ENCODE measurements at places on chromosomes 4 and X.
A peak's percentile ranks its signal among the peaks of the same experiment; 100 is the strongest.

GRCh38 chrX:57070185-57070984, 51.0 kb downstream of the SPIN2B start:
- DNase-seq: no peak

- no peak for DNase-seq
Measured at GRCh38 chrX:132467026-132467425, 21.8 kb downstream of the MBNL3 start.

DNA sequence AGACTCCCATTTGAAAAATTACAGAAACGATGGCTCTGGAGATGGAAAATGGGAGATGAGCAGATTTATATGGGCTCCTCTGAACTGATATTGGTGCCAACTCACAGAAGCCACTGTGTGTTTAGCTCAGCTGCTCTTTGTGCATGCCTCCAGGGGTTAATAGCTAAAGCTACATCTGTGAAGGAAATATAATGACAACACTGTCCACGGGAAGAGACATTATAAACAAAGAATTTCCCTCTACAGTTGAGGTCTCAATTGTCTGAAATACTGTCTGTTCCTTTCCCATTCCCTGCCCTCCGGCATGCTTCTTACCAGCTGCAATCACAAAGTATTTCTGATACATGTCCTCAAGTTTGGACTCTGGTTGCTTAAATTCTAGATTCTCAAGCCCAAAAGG, 40.4 kb downstream of the PPA2 start:
- no peak for DNase-seq

- DNase-seq: no peak
Measured at GRCh38 chrX:50705042-50705441, 109.0 kb downstream of the SHROOM4 start.

DNA sequence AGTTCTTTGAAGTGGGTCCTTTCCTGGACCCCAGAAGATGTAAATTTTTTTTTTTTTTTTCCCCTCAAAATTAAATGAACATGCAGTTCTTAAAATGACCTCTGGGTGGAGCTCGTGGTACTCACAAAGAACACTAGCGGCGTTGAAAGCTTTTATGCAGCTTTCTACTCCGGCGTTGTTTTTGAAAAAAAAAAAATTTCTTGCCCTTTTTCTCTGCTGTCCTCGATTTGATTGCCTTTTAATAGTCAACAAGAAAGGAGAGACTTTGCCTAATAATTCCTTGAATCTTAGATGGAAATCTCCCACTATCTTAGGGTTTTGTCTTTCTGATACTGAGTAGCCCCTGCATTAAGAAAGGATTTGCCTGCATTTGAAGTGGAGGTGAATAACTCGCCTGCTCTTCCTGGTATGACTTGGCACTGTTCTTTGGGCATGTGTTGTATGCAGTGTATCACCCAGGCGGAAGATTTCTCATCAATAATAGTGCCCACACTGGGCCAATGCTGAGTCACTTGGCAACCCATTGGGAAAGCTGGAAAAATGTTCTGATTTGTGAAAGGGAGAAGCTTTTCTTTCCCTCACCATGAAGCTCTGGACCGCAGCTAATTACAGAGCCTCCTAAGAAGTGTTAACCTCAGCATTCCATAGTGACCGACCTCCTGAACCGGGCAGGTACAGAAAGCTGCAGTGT, 104.0 kb downstream of the PHEX start:
- peak; percentile 61 for DNase-seq

GRCh38 chr4:7634661-7635251, 200.0 kb upstream of the PSAPL1 start:
- no peak for DNase-seq

DNA sequence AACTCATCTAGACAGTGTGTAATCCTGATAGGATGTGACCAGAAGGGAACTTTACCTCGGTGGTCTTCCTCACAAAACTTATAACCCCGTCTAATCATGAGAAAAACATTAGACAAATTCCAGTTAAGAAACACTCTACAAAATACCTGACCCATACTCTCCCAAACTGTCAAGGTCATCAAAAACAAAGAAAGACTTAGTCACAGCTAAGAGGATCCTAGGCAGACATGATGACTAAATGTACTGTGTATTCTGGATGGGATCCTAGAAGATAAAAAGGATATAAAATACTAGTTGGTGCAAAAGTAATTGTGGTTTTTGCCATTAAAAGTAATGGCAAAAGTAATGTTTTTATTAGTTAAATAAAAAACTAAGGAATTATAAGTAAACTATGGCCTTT, 81.6 kb downstream of the DTHD1 start:
- no peak for DNase-seq

GRCh38 chr4:178273168-178273567, 830.9 kb upstream of the AGA start:
- no peak for DNase-seq

DNA sequence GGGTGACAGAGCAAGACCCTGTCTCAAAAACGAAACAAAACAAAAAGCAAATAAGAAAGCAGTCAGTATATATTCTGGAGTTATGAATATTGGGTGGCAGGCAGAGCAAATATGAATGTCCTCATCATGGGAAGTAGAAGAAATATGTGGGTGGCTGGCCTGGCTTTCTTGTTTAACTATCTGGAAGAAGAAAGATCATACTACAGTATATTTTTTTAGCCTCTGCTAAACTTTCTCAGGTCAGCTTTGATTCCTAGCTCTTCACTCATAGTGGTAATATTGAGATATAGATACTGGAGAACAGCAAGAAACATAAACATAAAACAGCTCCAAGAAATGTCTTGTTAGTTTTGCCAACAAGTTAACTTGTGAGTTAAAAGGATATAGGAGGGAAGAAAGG, 192.5 kb downstream of the SOWAHB start:
- DNase-seq: no peak

DNA sequence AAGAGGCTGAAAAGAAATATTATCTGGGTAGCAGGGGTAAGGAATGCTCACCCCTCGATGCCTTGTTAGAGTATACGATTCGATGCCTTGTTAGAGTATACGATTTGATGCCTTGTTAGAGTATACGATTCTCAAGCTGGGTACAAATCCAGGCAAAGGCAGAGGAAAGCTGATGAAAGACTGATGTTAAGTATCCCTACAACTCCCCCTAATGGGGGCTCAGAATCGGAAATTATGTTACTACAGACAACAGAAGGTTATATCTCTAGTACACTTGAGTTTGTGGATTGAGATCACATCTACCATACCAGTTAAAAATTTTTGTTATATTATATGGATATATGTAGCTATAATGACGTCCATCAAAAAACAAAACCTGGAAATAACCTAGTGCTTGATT, 4.8 kb downstream of the LRRC66 start:
- no peak for DNase-seq

DNA sequence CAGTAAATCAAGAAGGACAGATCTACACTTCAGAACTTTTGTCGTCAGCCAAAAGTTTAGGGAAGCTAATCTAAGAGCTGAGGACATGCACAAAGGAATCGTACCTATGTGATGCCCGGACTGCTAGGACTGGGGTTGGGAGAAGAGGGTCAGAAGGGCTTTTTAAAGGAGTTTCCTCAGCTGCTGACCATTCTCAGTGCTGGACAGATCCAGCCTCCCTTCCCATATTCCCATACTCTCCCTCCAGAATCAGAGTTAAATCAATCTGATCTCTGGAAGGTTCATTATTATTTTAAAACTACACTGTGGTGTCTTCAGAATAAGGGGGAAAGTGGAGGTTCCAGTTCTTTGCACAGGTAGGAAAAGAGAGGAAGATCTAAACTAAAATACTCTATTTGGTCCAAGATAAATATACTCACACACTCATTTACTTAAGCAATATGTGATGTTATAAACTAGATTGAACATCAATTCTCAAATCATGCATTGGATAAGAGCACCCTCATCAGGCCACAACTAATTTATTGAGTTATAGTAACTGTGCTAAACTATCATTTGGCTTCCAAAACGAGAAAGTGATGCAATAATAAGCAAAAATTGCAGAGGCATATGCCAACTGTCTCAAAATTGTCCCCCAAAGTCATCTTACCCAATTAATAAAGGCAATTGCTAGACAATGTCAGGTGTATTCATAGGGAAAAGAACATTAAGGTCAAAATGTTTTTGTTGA, 124.7 kb downstream of the HNRNPD start:
- no peak for DNase-seq

DNA sequence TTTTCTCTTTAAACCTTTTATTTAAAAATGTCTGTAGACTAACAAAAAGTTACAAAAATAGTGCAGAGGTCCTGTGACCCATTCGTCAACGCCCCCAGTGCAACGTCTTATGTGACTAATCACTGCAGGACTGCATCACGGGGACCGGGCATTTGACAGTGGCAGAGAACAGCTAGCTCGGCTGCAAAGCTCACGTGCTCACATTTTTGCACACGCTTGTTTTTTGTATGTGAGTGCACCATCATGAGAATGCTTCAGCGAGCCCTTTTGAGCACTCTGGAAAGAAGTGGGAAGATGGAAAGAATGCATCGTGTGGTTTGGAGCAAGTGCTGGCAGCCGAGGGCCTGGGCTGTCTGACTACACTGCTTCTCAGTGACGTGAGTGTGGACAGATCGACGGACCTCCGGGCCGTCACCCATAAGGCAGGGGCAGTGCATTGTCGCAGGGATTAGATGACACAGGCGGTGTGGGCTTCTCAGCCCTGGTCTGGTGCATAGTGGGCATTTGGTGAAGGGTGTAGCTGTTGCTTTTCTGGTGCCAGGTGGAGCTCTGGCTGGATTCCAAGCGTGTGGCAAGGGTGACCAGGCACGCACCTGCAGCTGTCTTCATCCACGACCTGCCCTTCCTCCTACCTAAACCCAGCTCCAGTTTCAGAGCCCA, 17.7 kb downstream of the SPON2 start:
- no peak for DNase-seq

DNA sequence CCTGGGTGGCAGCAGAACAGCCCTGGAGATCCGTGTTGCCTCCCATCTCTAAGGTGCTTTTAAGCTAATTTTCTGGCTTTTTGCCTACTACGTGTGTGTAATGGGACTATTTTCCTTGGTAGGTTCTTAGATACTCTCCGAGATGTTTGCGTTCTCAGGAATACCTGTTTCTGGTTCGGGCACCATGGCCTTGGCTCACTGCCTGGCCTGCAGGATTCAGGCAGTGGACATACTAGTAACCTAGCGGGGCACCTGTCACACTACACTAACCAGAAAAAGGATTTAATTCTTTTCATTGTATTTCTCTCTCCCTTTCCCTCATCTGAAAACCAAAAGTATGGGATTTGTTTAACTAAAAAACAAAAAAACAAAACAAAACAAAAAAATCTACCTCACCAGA, 29.2 kb downstream of the FHIP1A start:
- DNase-seq: no peak

DNA sequence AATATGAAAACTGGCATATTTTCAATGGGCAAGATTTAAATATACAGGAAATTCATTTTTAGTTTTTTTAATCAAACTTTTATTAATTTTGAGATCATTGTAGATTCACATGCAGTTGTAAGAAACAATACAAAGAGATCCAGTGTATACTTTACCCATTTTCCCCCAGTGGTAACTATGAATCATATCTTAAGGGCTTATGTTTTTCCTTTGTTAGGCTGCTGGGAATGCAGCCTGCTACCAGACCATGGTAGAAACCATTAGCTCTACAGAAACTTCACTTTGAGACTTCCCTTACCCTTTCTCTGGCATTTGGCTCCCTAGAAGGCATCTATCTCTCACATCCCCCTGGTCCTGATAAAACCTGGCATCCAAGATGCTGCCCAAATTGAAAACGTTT, 147.6 kb upstream of the EOLA2 start:
- DNase-seq: no peak

GRCh38 chr4:12399781-12400180, 971.1 kb upstream of the HS3ST1 start:
- DNase-seq: no peak

DNA sequence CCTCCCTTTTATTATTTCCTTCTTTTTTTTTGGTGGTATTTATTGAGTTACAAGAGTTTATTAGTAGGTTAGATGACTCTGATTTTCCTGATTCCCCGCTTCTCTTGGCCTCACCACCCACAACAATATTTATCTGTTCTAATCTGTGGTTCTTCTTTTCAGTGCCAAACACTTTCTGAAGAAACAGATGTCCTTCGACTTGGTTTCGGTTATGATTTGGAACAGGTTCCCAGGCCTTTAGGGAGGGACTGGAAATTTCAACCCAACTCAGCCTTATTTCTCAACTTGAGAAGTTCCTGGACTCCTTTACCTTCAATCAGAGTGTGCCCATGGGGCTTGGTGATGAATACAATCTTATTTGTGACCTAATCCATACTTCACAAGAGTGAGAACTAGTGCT, 108.1 kb downstream of the UCHL1 start:
- DNase-seq: no peak

DNA sequence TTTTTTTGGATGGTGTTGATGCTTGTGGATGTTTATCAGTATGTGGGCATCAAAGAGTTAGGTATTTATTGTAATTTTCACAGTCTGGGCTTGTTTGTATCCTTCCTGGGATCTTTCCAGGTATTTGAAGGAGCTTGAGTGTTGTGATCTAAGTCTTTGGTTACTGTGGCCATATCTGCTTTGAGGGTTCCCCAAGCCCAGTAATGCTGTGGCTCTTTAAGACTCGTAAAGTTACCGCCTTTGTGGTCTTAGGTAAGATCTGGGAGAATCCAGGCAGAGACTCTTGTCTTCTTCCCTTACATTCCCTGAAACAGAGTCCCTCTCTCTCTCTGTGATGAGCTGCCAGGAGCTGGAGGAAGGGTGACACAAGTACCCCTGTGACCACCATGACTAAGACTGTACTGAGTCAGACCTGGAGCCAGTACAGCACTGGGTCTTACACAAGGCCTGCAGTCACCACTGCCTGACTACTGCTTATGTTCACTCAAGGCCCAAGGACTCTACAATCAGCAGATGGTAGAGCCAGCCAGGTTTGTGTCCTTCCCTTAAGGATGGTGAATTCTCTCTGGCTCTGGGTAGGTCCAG, 62.2 kb downstream of the FMR1NB start:
- DNase-seq: no peak

DNA sequence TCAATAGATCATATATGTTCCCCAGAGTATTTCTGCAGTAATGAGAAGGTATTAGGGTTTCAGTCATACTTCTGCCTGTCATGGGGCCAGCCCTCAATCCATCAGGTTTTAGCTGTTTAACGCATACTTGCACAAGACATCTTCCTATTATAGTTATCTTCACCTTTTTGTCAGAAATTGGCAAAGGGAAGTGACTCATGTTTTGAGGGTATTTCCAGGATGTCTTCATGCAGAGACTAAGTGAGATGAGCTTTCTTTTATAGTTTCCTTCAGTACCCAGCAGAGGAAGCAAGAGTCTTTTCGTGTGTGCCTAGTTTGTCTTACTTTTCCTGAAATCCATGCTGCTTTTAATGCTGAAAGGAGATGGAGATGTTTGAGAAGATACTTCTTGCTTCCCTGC, 9.5 kb downstream of the CSTF2 start:
- DNase-seq: no peak

All from neural crest cell (in vitro differentiated cells).